Osteocyte (in vitro differentiated cells): ENCODE measurements at places on chromosomes 1 and 21. TPM values are rescaled to one million over a fixed set of nuclear protein-coding genes. Genes with fewer than 3 reads are reported as not detected.

S100A2 gene
- total RNA-seq: 8.9 and 11.7 TPM in 2 replicates

- no peak for DNase-seq
- H3K27ac ChIP-seq: no peak overlapping the region
- H3K4me1 ChIP-seq: no peaks in the 10 kb centered on the region
- H3K36me3 ChIP-seq: no peaks in the 10 kb centered on the region
- no peak overlapping the region for H3K4me3 ChIP-seq
- H3K27me3 ChIP-seq: no peaks in the 10 kb centered on the region
Measured at GRCh38 chr21:42032968-42033367, 22.8 kb upstream of the ZBTB21 start.

DNA sequence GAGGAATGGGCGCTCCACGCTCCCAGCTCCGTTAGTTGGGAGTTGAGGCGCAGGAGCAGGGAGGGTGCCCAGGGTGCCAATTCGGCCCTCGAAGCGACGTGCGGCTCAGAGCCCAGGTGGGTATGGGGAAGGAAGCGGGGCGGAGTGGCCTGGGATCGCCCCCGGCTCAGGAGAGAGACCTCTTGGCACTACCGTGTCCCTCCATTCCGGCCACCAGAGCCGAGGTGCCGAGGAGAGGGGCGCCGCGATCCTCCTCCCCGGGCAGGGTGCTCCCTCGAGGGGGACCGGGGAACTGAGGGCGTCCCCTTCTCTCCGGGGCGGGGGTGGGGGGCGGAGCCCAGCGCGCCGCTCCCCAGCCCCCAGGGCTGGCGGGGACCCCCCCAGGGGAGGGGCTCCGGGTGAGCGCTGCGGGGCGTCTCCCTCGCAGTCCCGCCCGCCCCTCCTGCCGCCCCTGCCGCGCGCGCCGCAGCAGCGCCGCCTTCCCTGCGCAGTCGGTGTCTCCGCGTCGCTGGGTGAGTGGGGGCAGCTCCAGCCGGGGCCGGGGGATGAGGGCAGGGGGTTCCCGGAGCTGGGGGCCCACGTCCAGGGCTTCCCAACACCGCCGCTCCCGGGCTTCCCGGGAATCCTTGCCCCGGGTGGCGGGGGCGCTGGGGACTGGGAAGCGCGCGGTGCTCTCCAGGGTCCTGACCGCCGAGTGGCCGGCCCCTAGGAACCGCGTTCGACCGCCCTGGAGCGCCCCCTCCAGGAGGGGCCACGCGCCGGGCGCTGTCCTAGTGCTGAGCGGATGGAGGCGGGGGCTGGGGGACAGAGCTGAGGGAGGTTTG lies at the start of gene HPCA:
HPCA (plus strand) TSS at position 488 of the 824 bp plus-strand sequence. CDS start 2,408 bp downstream, outside the sequence.
- no peaks in the 10 kb centered on the region for H3K36me3 ChIP-seq
- DNase-seq: peak; percentile 93
- H3K4me3 ChIP-seq: peak within 1 kb of the TSS; percentile 53
- peaks cover 44% of the 10 kb centered on the region for H3K27me3 ChIP-seq
- peaks cover 6% of the 10 kb centered on the region for H3K4me1 ChIP-seq
- H3K27ac ChIP-seq: no peak within 1 kb of the TSS

SPATA21 gene
- not detected in 2 replicates for total RNA-seq

DNA sequence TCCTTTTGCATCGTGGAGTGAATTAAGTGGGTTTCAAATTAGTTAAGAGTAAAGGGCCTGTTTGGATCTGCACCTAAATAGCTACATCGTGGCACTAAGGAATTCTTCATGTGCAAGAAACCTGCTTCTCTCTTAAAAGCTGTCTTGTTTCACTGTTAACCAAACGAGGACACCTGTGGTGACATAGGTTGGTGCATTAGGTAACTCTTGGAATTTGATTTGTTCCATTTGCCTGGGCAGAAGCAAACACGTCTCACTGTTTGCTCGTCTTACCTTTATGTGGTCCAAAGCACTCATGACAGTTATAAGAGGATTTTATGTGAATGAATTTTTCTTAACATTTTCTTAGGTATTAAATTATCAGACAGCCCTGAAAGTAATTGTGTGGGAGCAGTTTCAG lies 60.9 kb downstream of the PRDM2 start:
- no peaks in the 10 kb centered on the region for H3K36me3 ChIP-seq
- peak overlapping the region; percentile 15 for H3K27ac ChIP-seq
- DNase-seq: no peak
- H3K4me1 ChIP-seq: peaks cover 82% of the 10 kb centered on the region
- H3K4me3 ChIP-seq: no peak overlapping the region

DNA sequence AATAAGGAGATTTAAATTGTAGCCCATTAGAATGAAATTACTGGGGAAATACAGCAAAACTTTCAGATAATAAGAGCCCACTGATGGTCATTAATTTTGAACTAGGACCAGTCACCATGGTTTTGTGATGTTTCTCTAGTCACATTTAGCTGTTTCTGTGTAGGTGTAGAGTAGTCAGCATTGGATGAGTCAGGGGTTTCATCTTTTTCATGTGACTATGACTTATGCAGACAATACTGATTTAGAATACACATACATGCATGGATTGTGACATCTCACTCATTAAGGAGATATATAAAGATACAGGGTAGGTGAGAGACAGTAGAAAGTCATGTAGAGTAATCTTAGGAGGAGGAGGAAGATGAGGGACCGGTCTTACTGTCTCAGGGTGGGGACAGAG lies 1192.7 kb downstream of the KCNT2 start:
- H3K27me3 ChIP-seq: no peaks in the 10 kb centered on the region
- no peak for DNase-seq
- H3K27ac ChIP-seq: no peak overlapping the region
- H3K4me1 ChIP-seq: no peaks in the 10 kb centered on the region
- H3K4me3 ChIP-seq: no peak overlapping the region
- no peaks in the 10 kb centered on the region for H3K36me3 ChIP-seq

DNA sequence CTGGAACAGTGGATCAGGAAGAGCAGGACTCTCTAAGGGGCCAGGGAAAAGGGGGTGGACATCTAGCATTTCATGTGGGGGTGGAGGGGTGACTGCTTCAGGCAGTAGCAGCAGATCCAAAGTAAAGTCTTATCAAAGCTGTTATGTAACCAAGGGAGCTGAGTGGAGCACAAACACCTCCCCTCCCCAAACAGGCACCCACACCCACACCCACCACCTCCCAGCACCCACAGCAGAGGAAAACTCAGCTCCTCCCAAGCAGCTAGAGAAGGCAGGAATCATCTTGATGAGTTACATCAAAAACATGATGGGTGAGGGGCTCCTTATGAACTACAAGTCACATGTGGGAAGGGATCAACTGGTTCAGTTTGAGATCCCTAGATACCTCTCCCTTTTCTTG lies 6.0 kb downstream of the DLGAP3 start:
- no peaks in the 10 kb centered on the region for H3K36me3 ChIP-seq
- peaks cover 2% of the 10 kb centered on the region for H3K4me1 ChIP-seq
- no peak for DNase-seq
- no peak overlapping the region for H3K4me3 ChIP-seq
- H3K27me3 ChIP-seq: peaks cover 18% of the 10 kb centered on the region
- H3K27ac ChIP-seq: no peak overlapping the region

DNA sequence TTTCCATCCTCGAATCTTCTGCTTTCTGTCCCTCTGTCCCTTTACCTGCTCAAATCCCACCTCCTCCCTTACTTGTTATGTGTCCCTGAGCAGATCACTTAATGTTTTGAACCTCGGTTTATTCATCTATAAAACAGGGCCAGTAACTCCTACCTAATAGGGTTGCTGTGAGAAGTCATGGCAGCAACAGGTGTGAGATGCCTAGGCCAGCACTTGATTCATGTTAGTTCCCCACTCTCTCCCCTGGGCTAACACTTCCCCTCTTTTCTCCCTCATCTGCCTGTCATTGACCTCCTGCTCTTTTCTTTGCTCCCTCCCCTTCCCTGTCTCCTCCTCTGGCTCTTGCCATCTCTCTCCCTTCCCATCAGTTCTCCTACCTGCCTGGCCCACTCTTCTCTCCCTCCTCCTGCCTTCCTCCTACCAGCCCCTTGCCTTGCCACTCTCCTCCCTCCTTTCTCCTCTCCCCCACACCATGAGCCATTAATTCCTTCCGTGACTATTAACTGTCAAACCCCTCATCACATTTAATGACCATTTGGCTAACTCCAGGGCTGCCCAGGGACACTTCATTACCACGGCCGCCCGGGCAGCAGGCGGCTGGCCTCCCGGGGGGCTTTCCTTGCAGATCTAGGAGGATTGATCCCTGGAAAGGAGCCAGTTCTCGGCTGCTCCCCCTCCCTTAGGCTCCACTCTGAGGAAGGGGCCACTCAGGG lies 90.6 kb upstream of the CD1D start:
- H3K27me3 ChIP-seq: no peaks in the 10 kb centered on the region
- peaks cover 47% of the 10 kb centered on the region for H3K36me3 ChIP-seq
- H3K27ac ChIP-seq: no peak overlapping the region
- peaks cover 2% of the 10 kb centered on the region for H3K4me1 ChIP-seq
- H3K4me3 ChIP-seq: no peak overlapping the region

GRCh38 chr1:180586671-180587155 lies 27.9 kb downstream of the OVAAL start:
- no peaks in the 10 kb centered on the region for H3K36me3 ChIP-seq
- H3K27me3 ChIP-seq: no peaks in the 10 kb centered on the region
- H3K4me3 ChIP-seq: no peak overlapping the region

DNA sequence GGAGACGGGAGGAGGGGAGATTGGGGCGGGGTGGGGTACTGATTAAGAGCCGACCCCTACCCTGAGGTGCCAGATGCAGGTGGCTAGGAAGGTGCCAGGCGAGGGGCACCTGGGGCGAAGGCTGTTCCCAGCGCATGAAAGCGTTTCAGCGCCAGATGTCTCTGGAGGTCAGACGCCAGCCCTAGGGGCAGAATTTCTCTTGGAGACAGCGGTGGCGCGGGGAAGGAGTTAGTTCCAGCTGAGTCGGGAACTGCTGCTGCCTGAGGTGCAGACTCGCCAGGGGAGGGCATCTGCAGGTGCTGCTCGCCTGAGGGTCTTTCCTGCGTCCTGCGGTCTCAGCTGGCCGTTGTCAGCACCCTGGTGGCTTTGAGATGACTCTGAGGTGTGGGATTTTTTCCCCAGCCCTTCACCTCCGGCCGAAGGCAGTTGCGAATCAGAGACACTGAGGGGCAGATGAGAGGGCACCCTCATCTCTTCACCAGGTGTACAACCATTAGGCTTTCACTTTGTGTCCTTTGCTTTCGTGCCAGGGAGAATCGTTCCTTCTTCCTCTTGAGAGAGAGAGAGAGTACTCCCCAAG lies 539 bp downstream of the CGN start:
- H3K36me3 ChIP-seq: no peaks in the 10 kb centered on the region
- DNase-seq: no peak
- peaks cover 5% of the 10 kb centered on the region for H3K27me3 ChIP-seq
- H3K27ac ChIP-seq: peak overlapping the region; percentile 10
